Nephron progenitor cell (in vitro differentiated cells): ENCODE measurements at places on chromosomes 13 and 19.

GRCh38 chr13:74221752-74222151, 87.5 kb upstream of the KLF12 start:
- no peak overlapping the region for H3K27ac ChIP-seq
- H3K4me1 ChIP-seq, result peaks cover 9% of the 10 kb centered on the region
- no peak overlapping the region for H3K4me3 ChIP-seq
- no peaks in the 10 kb centered on the region for H3K36me3 ChIP-seq

DNA sequence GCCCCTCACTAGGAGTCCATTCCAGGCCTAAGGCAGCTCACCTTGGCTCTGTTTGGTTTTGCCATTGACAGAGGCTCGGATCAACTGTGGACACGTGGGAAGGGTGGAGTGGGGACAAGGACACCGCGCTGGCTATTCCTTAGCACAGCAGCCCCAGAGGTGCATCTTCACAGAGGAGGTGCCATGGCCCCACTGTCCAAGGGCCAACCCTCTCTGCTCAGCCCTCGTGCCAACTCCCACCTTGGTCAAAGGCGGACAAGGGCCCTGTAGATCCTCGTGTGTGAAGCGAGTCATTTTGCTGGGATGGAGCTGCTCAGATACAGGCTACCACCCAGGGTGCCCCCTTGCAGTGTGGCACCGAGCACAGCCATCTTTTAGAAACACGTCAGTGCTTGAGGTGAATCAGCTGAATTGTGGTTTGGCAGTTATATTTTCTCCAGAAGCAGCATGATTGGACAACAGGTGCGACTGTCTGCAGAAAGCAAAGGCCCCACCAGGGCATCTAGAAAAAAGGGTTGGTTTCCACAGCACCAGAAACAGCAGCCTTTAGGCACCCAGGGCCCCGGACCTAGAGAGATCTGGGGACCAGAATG, 192.1 kb upstream of the GPR12 start:
- no peak for DNase-seq
- H3K27ac ChIP-seq, result no peak overlapping the region
- H3K36me3 ChIP-seq, result no peaks in the 10 kb centered on the region
- no peaks in the 10 kb centered on the region for H3K27me3 ChIP-seq
- H3K4me3 ChIP-seq, result no peak overlapping the region
- peaks cover 42% of the 10 kb centered on the region for H3K4me1 ChIP-seq

GRCh38 chr13:45381196-45381595, 37.0 kb downstream of the SLC25A30 start:
- H3K36me3 ChIP-seq, result peaks cover 27% of the 10 kb centered on the region
- H3K27ac ChIP-seq, result no peak overlapping the region
- H3K27me3 ChIP-seq, result no peaks in the 10 kb centered on the region
- DNase-seq, result no peak
- no peak overlapping the region for H3K4me3 ChIP-seq

- peaks cover 87% of the 10 kb centered on the region for H3K27me3 ChIP-seq
- peak; percentile 68 for DNase-seq
- no peak overlapping the region for H3K27ac ChIP-seq
Observed at GRCh38 chr13:112204346-112205327, 137.7 kb downstream of the SOX1 start.

DNA sequence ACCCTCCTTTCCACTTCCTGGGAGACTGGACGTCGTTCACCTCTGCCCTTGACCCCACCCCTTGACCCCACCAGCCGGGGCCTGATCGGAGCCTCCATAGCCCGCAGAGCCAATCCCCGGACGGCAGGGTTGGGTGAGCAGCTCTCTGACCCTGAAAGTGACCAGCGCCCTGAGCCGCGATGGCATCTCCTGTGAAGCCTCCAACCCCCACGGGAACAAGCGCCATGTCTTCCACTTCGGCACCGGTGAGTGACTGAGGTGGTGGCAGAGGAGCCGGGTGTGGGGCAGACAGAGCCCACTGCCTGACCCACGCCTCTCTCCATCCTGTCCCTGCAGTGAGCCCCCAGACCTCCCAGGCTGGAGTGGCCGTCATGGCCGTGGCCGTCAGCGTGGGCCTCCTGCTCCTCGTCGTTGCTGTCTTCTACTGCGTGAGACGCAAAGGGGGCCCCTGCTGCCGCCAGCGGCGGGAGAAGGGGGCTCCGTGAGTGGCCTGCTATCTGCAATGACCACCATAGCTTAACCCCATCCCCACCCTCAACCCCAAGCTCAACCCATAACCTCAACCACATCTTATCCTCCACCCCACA, 10.4 kb downstream of the BCAM start:
- peaks cover 67% of the 10 kb centered on the region for H3K4me1 ChIP-seq
- DNase-seq, result no peak
- peaks cover 8% of the 10 kb centered on the region for H3K27me3 ChIP-seq
- H3K36me3 ChIP-seq, result peaks cover 9% of the 10 kb centered on the region
- H3K4me3 ChIP-seq, result no peak overlapping the region

DNA sequence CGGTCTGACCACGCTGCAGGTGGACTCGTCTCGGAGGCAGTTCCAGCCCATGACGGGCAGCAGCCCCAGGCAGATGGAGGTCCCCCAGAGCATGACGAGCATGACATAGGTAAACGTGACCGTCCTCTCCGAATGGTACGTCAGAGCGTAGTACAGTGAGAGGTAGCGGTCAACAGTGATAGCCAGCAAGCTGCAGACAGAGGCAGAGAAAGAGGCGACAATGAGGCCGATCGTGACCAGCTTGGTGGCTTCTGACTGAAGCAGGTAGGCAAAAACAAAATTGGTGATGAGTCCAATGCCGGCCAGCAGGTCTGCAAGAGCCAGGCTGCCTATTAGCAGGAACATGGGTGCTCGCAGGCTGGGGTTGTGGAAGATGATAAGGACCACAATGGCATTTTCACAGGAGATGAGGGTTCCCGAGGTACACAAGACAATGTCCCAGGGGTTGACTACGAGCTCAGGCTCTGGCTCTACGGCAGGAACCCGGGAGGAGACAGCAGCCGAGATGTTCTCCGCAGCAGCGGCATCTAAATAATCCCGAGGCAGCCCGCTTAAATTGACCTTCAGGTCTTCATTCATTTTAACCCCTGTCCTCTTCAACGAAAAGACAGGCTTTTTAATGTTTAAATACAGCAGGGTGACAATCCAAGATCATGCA, 1.2 kb downstream of the GPR12 start:
- no peaks in the 10 kb centered on the region for H3K36me3 ChIP-seq
- no peak overlapping the region for H3K27ac ChIP-seq
- H3K27me3 ChIP-seq, result peaks cover 89% of the 10 kb centered on the region

- no peaks in the 10 kb centered on the region for H3K27me3 ChIP-seq
- H3K4me1 ChIP-seq, result peaks cover 37% of the 10 kb centered on the region
- peaks cover 26% of the 10 kb centered on the region for H3K36me3 ChIP-seq
- no peak for DNase-seq
- H3K4me3 ChIP-seq, result peak overlapping the region; percentile 96
Observed at GRCh38 chr19:10961073-10961860, 437 bp downstream of the SMARCA4 start.

DNA sequence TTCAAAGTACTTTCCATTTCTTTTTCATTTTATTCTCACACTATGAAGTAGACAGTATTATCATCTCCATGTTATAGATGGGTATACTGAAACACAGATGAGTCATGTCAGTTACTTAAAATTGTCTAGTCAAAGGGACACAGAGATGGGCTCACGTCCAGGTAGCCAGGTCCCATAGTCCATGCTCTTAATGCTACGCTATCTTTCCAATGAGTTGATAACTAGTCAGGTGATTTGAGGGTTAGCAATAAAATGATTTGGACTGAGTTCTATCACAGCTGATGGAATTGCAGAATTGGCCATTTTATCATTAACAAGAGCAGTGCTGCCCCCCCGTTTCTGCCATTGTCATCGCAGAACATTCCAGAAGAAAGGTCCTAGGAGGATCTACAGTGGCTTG, 318.9 kb downstream of the DLEU7 start:
- peaks cover 82% of the 10 kb centered on the region for H3K4me1 ChIP-seq
- H3K27me3 ChIP-seq, result peaks cover 9% of the 10 kb centered on the region
- H3K27ac ChIP-seq, result no peak overlapping the region
- H3K36me3 ChIP-seq, result peaks cover 4% of the 10 kb centered on the region
- no peak overlapping the region for H3K4me3 ChIP-seq
- no peak for DNase-seq

DNA sequence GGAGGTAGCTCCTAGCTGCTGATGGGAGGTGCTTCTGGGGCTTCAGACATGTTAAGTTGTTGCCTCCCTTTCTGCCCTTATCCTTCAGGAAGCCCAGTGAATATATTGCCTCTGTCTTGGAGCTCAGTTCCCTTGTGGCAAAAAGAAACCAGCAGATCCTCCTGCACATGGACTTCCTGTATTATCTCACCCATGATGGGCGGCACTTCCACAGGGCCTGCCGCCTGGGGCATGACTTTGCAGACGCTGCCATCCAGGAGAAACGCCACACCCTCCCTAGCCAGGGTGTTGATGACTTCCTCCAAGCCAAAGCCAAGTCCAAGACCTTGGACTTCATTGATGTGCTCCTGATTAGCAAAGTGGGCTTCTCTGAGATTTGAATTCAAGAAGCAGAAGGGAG, 6.0 kb upstream of the CYP4F12 start:
- H3K4me1 ChIP-seq, result no peaks in the 10 kb centered on the region
- DNase-seq, result no peak
- no peak overlapping the region for H3K27ac ChIP-seq
- H3K27me3 ChIP-seq, result no peaks in the 10 kb centered on the region
